ENCODE measurements at places on chromosomes 6 and 20.

DNA sequence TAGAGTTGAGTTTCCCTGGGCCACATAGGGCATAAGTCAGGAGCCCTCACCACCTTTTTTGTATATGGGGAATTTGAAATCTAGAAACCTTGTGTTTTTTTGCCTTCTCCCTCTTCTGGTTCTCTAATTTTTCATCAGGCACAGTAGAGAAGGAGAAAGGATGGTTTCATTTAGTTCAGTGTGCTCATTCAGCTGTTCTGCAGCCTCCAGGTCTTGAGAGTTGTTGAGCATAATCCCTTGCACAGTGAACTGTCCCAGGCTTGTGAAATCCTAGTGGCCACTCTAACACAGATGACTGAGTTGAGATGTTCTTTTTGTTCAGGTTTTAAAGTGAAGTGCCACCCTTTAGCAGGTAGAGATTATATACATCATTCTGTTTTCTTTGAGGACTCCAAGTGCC lies 183.5 kb downstream of the CDKAL1 start:
- DNase-seq: no peak

- no peak for DNase-seq
These were observed 95.5 kb upstream of the AGPAT4 start for GRCh38 chr6:161369339-161369738.

- no peak for DNase-seq
These were observed 573 bp upstream of the IFNGR1 start for GRCh38 chr6:137219664-137220252.

GRCh38 chr6:35491558-35492257 lies 5.2 kb downstream of the TEAD3 start:
- no peak for DNase-seq

DNA sequence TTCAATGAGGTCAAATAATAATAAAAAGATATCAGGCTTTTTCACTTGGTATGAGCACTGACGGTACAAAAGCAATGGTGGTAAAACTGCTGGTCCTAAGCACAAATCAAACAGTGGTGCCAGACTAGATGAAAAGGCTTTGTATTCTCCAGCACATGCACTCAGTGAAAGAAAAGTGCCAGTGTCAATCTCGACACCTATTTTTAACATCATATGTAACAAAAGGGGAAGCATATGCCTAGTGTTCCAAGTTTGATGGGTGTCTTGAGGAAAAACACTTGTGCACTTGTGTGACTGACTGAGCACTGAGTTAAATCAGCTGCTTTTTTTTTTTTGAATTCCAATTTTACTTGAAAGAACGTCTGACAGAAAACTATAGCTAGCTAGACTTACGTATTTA lies 27.3 kb downstream of the MED23 start:
- no peak for DNase-seq

DNA sequence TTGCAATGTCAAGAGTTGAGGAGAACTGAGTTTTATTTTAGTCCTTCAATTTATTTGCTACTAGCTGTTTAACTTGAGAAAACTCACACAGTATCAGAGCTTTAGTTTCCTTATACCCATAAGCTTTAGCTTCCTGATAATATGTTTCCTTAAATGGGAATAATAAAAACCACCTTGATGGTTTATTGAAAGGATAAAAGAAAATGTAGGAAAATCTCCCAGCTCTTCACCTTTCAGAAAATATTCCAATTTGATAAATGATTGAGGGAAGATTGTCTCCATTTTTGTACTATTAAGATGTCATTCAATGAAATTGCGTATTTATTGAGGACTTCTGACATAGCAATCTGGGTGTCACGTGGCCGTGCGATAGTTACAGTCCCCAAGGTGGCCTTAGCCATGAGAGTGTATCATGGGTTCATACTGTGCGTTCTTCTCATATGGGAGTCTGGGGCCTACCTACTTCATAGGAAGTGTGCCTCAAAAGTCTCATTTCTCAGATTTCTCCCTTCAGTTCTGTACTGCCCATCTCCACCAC lies 296.3 kb upstream of the BMP2 start:
- DNase-seq: no peak

GRCh38 chr20:4601630-4602296 lies 119.9 kb upstream of the PRND start:
- DNase-seq: no peak

DNA sequence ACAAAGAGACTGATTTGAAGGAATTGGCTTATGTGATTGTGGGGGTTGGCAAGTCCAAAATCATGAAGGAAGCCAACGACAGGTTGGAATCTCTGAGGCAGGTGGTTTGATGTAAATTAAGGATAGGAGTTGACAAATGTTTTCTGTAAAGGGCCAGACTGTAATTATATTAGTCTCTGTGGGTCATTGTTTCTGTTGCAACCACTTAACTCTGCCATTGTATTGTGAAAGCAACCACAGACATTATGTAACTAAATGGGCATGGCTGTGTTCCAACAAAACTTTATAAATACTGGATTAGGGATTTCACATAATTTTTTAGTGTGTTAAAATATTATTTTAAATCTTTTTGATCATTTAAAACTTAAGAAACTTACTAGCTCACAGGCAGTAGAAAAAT lies 199.2 kb upstream of the MYLIP start:
- DNase-seq: no peak

- DNase-seq: no peak
These were observed 32.8 kb upstream of the GMPR start for GRCh38 chr6:16205377-16206144.

DNA sequence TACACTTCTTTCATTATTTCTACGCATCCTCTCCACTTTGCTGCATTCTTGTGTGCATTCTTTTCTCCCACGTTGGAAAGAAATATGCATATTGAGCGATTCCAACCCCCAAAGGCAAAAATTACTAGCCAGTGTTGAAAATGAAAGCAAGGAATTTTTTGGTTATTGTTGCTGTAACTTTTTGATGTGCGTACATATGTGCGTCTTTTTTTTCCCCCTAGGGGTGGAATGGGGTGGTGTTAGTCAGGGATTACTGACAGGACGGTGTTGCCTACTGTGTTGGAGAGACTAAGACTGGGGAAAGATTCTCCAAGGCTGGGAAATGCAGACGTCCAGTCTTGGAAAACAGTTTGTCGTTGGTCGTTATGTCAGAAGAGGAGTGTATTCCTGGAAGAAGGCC lies 44.2 kb upstream of the ESR1 start:
- no peak for DNase-seq

DNA sequence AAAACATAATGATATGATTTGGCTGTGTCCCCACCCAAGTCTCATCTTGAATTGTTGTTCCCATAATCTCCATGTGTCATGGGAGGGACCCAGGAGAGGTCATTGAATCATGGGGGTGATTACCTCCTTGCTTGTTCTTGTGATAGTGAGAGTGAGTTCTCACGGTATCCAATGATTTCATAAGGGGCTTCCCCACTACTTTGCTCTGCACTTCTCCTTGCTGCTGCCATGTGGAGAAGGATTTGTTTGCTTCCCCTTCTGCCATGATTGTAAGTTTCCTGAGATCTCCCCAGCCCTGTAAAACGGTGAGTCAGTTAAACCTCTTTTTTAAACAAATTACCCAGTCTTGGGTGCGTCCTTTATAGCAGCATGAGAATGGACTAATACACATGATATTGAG lies 156.8 kb upstream of the PLCB4 start:
- DNase-seq: no peak

DNA sequence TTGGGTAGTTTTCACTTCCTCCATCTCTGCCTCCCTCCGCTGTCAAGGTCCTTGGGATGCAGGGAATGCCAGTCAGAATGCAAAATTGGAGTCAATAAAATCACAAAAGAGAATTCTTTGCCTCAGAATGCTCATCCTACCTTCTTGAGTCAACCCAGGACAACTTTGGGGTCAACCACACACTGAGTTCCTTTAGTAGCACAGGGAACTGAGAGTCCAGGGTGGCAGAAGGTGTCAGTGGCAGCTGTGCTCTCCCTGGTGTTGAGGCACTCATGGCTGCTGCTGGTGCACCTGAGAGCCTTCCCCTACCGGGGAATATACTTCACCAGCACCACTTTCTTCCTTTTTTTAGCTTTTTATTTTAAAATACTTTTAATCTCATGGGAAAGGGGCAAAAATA lies 829 bp upstream of the NOTCH4 start:
- DNase-seq: no peak

DNA sequence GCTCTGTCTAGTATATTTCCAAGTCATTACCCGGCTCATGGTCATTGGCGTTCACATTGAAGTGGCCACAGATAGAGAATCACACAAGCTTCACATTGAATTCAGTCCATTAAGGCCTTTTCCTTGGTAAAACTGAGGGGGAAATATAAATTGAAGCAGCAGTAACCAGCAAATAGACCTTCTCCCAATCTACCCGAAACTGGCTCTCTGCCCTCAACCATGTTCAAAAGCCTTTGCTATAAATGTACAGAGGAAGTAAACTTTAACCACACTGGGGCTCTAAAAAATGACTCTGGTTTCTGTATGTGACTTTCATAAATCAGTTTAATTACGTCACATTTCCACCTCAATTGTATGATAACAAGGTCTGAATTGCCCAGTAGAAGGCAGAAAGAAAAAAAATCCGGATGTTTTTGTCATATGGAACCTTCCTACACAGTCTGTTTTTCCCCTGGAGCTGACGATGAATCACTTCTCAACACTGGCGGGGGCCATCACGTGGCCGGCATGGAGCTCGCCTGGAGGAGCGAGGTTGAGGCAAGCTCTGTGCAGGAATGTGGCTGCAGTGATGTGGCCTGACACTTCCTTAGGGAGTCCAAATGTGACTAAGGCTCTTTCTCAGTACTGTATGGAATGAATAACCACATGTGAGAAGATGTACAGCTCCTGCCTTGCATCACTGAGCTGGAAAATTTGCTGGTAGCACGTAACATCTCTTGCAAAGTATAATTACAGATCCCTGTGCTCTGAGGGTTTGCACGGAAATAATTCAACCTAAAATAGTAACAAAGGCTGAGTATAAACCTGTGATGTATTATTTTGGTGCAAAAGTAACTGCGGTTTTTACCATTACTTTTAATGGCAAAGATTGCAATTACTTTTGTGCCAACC lies 58.6 kb upstream of the SNX9 start:
- peak; percentile 66 for DNase-seq

DNA sequence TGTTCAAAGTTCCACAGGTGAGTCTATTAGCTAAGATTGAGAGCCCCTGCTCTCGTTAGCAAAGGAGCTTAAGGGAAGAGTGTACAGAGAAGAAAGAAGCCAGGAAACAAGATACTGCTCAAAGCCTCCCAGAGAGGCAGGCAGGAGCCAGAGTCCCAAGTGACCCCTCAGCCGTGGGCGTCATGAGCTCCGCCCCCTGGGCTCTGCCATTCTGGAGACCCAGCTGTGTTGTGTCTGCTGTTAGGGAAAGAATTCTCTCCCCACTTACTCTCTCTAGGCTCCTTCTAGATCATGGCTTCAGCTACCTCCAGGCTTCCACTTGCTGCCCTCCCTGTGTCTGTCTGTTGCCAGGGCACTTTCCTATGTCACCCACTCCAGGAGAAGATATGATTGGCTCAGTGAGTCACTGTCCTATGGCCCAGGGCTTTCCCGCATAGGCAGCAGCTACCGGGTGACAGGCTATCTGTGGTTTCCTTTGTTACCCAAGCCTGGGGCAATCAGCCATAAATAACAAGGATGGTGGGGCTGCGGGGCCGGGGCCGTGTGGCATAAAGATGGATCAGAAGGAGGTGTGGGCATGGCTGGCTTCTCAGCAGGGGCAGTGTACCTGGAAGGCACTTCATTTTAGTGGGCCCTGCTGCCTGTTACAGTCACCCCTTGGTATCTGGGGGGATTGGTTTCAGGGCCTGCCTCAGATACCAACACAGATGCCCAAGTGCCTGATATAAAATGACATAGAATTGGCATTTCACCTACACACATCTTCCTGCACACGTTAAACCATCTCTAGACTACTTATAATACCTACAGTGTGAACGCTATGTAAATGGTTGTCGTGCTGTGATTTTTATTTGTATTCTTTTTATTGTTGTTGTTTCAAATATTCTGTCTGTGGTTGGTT lies 118.9 kb downstream of the ARMC2 start:
- DNase-seq: no peak

DNA sequence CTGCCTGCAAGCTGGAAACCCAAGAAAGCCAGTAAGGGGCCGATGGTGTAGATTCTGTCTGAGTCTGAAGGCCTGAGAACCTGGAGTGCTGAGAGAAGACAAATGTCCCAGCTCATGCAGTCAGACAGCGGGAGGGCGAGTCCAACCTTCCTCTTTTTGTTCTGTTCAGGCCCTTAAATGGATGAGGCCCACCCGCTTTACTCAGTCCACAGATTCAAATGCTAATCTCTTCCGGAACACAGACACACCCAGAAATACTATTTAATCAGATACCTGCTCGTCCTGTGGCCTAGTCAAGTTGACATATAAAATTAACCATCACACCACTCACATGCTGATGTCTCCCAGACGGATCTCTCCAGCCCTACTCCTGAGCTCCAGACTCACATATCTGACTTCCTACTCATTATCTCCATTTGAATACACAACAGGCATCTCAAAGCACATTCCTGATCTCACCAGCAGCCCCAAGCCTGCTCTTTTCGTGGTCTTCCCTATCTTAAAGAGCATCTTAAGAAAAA lies 26.7 kb upstream of the SRC start:
- DNase-seq: no peak

- DNase-seq: no peak
These were observed 6.3 kb upstream of the HDDC2 start for GRCh38 chr6:125307964-125308615.

GRCh38 chr6:117739869-117740268 lies 64.6 kb downstream of the NUS1 start:
- no peak for DNase-seq

GRCh38 chr6:87214831-87215230 lies 59.5 kb downstream of the ZNF292 start:
- no peak for DNase-seq

- DNase-seq: no peak
These were observed 163.7 kb downstream of the MANEA start for GRCh38 chr6:95741045-95741444.

- DNase-seq: no peak
These were observed 117.1 kb upstream of the FBXL4 start for GRCh38 chr6:99064834-99065233.

GRCh38 chr6:14313248-14313647 lies 195.7 kb downstream of the CD83 start:
- DNase-seq: no peak

GRCh38 chr20:407953-408842 lies at the start of gene RBCK1:
RBCK1 (plus strand) TSS chr20:408299; CDS start chr20:408758, 459 bp downstream.
- peak; percentile 81 for DNase-seq

GRCh38 chr6:47477497-47478232 lies at the start of gene CD2AP:
CD2AP (plus strand) TSS chr6:47477789; CDS start chr6:47478245, 456 bp downstream.
- DNase-seq: peak; percentile 77

DNA sequence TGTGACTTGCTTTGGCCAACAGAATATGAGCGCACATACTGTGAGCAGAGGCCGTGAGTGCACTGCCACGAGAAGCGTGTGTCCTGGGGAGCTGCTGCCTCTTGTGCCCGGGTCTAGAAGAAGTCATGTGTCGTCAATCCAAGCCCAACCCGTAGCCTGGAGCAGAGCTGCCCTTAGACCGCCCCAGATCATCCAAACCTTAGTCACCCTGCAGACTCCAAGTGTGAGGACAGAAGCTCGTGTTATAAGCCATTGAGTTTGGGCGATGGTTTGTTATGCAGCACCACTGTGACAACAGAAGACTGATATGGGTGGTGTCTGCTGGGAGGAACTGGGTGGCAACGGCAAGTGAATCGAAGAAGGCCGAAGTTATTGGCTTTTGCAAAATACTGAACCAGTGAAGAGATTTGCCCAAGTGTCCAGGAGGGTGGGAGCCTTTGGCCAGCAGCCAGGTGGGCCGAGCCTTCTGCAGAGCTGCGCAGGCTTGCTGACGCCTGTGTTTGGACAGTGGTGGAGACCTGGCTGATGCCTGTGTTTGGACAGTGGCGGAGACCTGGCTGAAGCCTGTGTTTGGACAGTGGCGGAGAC lies 101.3 kb upstream of the SULF2 start:
- no peak for DNase-seq

Measured in stimulated activated CD4-positive, alpha-beta T cell treated with anti-CD3 and anti-CD28 coated beads, Interleukin-15, amount 100 ng/mL, for 1 hour (primary cell).